ENCODE measurements at places on chromosomes 4 and X.

DNA sequence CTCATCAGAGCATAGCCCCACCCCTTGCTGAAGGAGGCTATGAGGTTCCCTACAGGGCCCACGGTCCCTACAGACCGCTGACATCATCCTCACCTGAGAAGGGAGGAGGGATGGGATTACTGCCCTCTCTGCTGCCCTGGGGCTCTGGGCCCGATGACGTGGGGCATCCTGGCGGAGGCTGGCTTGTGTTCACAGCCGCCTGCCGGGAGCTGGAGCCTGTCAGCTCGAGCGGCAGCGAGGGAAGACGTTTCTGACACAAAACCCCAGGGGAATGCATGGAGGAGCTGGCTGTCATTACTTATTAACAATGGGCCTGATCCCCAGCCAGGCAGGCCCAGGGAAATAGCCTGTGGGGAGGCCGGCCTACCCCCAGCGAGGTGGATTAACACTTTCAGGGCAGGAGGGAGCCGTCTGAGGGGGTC is 106.6 kb upstream of the ATP6AP2 start:
- no peak for DNase-seq

DNA sequence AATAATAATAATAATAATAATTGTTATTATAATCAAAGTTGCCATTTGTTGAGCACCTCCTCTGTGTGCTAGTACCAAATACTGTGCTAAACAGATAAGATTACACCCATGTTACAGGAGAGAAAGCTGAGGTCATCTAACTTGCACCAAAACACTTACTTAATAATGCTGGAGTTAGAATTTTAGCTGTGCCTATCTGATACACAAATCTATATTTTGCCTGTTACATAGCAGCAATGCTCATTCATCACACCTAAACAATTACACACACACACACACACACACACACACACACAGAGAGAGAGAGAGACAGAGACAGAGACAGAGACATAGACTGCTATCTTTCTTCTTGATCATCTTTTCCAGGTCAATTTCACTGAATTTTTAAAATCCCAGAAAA is 170.9 kb upstream of the KLF3 start:
- no peak for DNase-seq

DNA sequence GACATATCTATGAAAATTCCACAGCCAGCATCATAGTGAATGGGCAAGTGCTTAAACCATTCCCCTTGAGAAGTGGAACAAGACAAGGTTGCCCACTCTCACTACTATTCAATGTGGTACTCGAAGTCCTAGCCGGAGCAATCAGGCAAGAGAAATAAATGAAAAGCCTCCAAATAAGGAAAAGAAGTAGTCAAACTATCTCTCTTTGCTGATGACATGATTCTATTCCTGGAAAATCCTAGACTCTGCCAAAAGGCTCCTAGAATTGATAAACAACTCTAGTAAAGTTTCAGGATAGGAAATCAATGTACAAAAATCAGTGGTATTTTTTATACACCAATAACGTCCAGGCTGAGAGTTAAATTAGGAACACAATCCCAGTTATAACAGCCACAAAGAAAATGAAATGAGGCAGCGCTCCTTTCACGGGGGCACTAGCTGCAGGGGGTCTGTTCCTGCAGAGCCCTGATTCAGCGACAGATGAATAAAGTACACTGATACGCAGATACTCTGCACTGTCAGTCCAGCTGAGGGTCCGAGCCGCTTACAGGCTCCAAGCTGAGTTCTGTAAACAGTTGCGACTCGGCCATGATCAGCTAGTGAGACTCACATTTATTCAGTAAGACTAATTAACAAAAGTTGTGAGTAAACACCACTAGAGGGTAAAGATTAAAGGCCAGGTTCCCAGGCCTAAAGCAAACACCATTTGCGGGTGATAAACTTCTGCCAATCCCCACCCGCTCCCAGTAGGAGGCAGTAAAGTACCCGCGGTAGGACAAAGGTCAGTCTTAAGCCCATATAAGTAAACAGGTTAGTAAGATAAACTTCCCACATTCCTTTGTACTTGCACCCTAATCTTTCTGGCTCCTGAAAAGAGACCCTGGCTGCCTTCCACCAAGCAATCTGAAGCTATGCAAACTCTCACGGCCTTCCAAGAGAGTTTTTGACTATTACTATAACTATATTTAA is 290.6 kb upstream of the GRID2 start:
- DNase-seq: no peak

- no peak for DNase-seq
These were observed 131.5 kb upstream of the LDB2 start for GRCh38 chr4:17029964-17030363.

GRCh38 chr4:142353149-142353738 is 492.9 kb downstream of the INPP4B start:
- no peak for DNase-seq

GRCh38 chr4:150206954-150207353 is 128.7 kb downstream of the DCLK2 start:
- DNase-seq: no peak

Measured in stimulated activated CD8-positive, alpha-beta memory T cell treated with anti-CD3 and anti-CD28 coated beads, Interleukin-4, amount 100 ng/mL, for 4 hours (primary cell).